Stimulated activated CD4-positive, alpha-beta T cell treated with anti-CD3 and anti-CD28 coated beads, Interleukin-15, amount 100 ng/mL, for 1 hour (primary cell): ENCODE measurements at places on chromosomes 1 and 21.

GRCh38 chr1:8127171-8127641 lies 101.1 kb upstream of the ERRFI1 start:
- no peak for DNase-seq

DNA sequence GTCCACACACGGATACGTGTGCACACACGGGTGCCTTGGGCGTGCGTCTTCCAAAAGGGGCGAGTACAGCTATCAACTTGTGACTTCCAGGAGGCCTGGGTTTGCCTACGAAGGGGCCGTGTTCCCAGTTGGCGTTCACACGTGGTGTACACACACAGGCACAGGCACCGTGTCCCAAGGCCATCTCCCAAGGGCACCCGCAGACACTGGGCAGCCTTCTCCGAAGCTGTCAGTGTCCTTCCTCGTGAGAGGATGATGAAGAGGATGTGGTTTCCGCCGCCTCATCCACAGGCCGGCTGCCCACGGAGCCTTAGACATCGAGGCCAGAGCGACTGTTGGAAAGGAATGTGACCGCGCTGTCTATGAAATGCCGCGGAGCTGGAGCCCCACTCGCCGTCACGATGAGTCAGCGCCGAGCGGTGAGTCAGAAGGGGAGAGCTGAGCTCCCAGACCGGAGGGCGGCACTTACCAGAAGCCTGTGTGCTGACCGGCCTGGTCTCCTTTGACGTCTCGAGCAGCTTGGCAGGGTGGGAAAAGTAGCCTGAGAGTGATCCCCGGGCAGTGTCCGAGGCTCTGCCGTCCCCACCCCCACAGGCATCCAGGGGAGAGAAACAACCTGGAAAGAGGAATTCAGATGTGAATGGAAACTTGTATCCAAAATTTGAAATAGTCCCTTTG lies 141.4 kb upstream of the ARHGEF16 start:
- DNase-seq: no peak

- no peak for DNase-seq
Observed at GRCh38 chr1:168555508-168556046, 11.8 kb upstream of the XCL2 start.

DNA sequence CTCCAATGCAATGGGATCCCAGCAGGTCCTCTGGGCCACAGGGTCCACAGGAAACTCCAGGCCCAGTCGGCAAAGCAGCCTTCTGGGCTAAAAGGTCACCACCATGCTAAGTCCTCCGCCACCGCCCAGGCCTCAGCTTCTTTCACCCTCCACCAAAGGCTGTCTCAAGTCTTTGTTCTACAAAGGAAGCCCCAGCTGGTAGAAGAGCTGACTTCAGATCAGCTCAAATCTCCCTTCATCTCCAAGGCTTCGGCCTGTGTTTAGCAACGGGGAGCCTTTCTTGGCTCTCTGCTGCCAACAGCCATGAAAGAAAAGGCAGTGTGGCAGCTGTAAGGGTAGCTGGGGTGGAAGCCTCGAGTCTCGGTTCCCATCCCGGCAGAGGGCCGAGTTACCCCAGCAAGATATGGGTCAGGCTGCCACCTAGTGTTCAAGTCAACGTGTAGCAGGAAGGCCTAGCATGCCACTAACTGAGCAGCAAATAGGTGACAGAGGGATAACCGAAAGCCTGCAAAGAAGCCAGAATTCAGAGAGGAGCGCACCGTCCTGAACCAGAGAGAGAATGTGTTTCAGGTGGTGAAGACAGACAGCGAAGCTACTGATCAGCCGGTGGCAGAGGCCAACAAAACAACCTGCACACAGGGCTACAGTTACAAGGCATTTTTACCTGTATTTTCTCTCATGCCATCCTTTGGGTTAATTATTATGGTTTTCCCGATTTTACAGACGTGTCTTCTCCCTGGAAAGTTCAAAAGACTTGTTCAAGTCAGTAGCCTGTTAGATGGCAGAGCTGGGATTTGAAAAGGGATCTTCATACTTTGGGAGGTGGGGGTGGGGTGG lies 26.8 kb upstream of the CRNN start:
- DNase-seq: peak; percentile 36

GRCh38 chr1:241253471-241253870 lies 103.5 kb downstream of the RGS7 start:
- no peak for DNase-seq

DNA sequence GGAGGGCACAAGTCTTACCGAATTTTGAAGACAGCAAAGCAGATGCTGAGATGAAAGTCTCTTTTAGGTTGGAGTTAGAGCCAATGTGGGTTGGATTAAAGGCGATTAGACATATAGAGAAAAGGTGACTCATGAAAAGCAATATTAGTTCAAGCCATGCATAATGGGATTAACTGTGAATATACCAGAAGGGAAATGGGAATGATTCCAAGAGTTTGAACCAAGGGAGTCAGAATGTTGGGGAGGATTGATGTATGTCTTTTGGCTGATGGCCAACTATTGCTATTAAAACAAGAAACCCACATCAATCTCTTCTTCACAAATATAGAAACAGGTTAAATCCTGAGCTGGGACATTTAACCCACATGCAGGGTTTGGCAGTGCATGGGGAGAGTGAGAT lies 1.2 kb downstream of the HMGCS2 start:
- DNase-seq: no peak

DNA sequence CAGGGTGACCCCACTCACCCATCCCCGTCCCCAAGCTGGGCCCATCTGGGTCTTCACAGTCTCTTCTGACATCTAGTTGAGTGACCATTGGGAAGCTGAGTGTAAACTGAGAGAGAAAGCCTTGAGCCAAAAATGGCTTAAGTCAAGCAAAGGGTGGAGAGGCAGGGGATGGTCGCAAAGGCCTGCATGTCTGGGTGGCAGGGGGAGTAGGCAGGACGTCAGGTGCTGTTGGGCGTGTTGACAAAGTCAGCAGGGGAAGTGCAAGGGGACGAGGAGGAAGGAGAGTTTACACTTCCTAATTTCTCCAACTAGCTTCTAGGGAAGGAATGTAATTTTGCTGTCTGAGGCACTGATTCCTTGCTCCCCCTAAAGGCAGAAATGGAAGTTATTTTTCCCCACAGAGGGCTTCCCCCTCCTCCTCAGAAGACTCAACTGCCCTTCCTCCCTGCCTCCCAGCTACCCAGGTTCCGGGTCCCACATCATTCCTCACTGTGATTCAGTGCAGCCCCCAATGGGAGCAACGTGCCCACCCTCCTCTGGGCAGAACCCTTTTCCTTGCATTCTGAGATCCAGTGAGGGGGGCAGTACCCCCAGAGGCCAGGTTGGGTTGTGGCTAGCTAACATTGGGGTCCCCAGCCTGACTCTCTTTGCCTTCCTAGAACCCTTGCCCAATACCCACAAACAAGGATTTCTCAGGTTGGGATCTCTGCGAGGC lies 1.2 kb upstream of the ADORA1 start:
- DNase-seq: no peak

DNA sequence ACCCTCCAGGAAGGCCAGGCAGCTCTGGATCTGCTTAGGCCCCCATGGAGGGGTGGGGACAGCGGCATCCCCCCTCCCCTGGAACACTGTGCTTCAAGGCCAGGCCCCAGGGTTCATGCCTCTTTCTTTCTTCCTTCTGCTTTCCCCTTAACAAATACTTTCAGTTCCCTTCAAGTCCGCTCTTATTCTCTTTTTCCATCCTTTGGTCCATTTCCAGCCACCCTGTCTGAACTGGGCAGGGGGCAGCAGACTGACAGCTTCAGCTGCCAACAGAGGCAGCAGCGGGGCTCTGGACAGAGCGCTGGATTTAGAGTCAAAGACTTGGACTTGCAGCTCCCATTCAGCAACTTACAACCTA lies 1.1 kb upstream of the CD244 start:
- DNase-seq: no peak

DNA sequence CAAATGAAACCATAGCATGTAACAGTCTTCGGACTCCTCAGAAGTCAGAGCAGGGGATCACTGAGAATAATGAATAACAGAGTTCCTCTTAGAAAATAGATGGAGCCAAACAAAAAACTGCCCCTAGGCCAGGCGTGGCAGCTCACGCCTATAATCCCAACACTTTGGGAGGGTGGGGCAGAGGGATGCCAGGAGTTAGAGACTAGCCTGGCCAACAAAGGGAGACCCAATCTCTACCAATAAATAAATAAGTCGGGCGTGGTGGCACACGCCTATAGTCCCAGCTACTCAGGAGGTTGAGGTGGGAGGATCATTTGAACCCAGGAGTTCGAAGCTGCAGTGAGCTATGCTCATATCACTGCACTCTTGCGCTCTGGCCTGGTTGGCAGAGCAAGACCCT lies 58.5 kb upstream of the SERTAD4 start:
- DNase-seq: no peak

GRCh38 chr21:42019101-42019605 lies 9.0 kb upstream of the ZBTB21 start:
- no peak for DNase-seq

DNA sequence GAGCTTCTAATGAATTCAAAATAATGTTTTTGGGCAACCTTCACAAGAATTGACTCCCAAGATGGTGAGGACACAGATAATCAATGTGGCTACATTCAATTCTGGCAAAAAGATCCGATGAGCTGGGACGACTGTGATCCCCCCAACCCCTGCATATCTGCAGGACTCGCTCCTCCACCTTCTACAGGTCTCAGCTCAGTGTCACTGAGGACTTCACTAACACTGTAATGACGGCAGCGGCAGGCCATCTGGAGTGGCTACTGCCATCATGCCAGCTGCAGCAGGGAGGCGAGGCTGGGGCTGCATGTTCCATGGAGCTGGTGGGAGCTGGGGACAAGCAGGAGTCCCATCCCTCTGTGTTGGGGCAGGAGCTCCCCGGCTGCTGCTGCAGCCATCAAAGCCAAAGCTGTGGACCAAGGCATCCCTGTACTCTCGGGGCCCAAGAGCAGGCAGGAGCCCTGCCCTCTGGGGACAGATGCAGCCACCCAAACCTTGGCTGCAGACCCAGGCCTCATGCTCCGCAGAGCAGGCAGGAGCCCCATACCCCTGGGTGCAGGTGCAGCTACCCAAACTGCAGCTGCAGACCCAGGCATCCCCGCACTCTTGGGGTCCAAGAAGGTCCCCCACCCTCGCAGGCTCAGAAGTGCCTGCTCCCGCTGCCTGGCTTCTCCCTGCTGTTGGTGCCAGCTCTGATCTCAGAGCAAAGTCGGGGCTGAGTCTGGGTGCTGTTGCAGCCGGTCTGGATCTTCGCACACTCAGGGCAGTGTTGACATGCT lies 12.2 kb upstream of the DHRS3 start:
- no peak for DNase-seq

GRCh38 chr1:6267686-6268322 lies 6.9 kb upstream of the GPR153 start:
- no peak for DNase-seq

- no peak for DNase-seq
Observed at GRCh38 chr21:45060089-45060488, 14.3 kb upstream of the ADARB1 start.

- DNase-seq: no peak
Observed at GRCh38 chr1:200880212-200880611, 7.4 kb downstream of the GPR25 start.

GRCh38 chr21:39094847-39095579 lies 88.2 kb downstream of the PSMG1 start:
- DNase-seq: no peak
